Fibroblast of upper back skin (primary cell): ENCODE measurements at places on chromosomes 2 and 18.

DNA sequence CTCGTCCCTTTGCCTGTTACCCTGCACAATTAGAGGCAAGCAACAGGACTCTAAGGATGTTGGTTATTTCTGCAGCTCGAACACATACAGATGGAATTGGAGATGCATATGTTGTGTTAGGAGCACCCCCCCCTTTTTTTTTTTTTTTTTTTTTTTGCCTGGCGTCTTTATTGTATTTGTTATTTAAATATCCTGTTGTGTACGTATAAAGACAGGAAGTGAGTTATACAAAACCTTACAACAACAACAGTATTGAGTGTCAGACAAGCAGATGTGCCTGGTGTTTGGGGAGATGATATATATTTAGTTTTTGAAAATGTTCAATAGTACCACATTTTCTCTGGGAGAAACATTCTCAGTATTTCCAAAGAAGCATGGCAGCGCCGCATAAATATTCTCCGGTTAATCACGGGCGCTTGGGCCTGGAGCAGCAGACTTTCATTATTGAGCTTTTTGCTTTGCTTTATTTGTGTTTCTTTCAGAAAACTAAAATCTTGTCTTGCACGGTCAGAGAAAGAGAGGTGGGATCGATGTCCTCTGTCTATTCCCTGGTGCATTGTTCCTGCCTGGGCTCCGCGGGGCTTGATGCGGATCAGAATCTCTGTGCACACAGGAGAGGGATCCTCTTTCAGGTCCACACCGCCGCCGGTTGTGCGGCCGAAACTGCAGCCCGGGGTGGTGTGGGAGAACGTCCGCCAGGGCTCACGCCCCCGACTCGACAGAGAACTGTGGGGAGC lies 23.2 kb upstream of the ZNF516 start:
- peak; percentile 36 for DNase-seq

- DNase-seq = peak; percentile 67
Observed at GRCh38 chr2:193963472-193964119, 1693.4 kb upstream of the SLC39A10 start.

DNA sequence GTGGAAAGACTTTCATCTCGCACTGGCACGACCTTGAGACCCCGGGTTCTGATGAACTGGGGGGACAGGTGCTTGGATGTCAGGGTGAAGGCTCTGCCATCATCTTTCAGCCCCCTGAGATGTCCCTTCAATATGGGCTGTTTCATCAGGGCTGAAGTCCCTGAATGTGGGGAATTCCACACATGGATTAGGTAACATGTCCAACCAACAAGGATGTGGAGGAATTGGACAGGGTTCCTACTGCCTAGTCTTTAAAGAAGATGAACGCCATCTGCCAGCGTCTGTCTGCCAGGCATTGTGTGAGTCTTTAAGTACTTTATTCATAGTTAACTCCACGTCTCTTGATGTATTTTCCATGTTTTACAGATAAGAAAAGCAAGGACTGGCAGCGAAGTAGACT lies 5.9 kb upstream of the GRHL1 start:
- no peak for DNase-seq

- peak; percentile 61 for DNase-seq
Observed at GRCh38 chr2:170554278-170554955, 160.7 kb upstream of the SP5 start.

- peak; percentile 84 for DNase-seq
Observed at GRCh38 chr2:61763605-61764034, 90.2 kb downstream of the FAM161A start.

GRCh38 chr18:8685141-8685913 lies 20.0 kb upstream of the MTCL1 start:
- no peak for DNase-seq

GRCh38 chr2:159976527-159977160 lies 85.8 kb downstream of the PLA2R1 start:
- no peak for DNase-seq

DNA sequence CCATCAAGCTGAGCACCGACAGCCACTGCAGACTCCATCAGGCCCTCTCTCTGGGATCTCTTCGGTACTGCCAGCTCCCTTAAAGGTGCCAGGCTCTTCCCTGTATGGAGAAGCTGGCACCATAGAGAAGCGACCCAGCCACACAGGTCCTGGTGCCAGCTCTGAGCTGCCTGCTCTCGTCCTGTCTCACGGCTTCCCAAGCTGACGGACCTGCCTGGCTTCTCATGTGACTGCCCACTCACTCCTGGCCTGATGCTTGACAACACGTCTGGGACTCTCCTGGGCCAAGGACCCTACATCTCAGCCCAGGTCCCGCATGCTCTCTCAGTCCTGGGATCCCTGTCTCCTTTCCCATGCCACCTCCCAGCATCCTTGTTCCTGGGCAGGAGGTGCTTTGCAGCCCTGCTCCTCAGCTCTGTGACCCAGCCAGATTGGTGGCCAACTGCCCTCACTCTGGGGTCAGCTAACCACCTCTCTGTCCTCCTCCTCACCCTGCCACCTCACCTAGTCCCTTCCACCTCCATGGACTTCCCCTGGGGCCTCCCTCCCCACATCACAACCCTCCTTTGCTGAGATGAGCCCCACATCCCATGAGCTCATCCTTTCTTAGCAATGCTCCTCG lies 12.5 kb upstream of the ATOH8 start:
- no peak for DNase-seq

GRCh38 chr18:79874553-79875530 lies 76.6 kb downstream of the SLC66A2 start:
- DNase-seq = no peak

DNA sequence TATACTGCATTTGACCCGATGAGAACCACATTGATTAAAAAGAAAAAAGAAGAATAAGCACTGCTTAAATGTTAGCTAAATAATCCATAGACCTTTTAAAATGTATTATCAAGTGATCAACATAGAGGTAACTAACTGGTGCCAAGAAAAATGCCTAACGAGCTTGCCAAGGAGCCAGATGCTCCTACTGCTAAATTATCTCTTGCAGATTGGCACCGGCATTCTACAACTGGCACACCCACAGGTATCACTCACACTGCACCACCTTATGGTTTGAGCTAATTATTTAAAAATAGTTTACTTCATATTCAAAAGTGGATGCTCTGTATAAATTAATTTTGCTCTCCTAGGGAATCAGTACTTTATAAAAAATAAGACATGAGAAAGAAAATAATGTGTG lies 341.6 kb upstream of the CDH7 start:
- DNase-seq = no peak

DNA sequence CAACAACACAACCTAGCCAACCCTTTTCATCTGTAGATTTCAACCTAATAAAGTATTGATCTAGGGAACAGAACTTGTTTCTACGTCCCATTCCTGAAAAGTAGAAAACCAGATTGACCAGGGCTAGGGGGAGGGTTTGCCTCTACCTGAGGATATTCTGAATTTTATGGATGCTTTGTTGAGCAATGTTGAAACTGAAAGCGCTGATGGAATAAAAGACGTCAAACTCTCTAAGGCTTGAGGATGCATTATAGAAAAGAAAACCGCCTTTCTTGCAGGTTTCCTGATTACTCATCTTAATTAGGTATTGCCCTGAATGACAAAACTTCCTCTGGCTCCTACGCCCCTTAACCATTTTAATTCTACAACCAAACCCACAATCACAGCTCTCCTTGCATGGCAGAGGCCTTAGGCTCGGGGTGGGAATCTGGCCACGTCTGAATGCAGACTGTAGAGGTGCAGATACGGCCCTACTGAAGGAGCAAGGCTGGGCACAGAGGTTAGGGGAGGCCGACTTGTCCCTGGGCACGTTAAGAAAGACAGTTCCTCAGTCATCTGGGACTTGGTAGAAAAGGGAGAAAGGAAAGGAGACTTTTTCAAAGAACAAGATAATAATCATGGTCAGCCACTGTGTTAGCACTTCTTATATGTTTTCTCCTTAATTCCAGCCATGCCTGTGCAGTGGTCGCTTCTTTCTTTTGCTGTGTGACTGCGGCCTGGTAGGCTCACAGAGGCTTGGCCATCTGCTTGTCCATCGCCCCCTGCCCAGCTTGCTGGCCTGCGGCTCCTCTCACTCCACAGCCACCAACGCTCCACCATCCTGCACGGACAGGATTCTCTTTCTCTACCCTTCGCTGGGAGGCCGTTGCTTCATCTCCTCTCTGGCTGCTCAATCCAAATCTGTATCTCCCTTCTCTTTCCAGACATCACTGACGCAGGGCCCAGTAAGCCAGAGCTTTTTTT lies 209.5 kb downstream of the VAPA start:
- no peak for DNase-seq

- DNase-seq = no peak
Observed at GRCh38 chr2:150484461-150485021, 2.9 kb downstream of the RND3 start.

DNA sequence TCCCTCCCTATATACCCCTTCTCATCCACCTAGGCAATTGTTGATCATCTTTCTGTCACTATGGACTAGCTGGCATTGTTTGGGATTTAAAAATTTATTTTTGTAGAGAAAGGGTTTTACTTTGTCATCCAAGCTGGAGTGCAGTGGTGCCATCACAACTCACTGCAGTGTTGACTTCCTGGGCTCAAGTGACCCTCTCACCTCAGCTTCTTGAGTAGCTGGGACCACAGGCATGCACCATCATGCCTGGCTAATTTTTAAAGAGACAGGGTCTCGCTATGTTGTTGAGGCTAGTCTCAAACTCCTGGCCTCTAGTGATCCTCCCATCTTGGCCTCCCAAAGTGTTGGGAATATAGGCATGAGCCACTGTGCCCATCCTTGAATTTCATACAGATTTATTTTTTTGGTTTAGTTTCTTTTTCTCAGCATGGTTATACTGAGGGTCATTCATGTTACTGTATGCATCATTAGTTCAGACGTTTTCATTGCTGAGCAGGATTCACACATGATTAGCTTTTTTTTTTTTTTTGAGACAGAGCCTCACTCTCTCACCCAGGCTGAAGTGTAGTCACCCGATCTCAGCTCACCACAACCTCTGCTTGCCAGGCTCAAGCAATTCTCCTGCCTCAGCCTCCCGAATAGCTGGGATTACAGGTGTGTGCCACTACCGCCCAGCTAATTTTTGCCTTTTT lies 8.6 kb upstream of the PCARE start:
- DNase-seq = no peak

- peak; percentile 98 for DNase-seq
Observed at GRCh38 chr2:73896362-73897239, 3.8 kb downstream of the ACTG2 start.

- no peak for DNase-seq
Observed at GRCh38 chr2:239034561-239035341, 186.9 kb downstream of the TWIST2 start.

GRCh38 chr2:72238311-72238710 lies 90.6 kb upstream of the CYP26B1 start:
- DNase-seq = no peak

- no peak for DNase-seq
Observed at GRCh38 chr2:214035921-214036320, 374.9 kb upstream of the VWC2L start.

GRCh38 chr2:212547716-212548454 lies 9.3 kb upstream of the ERBB4 start:
- no peak for DNase-seq

- peak; percentile 47 for DNase-seq
Observed at GRCh38 chr18:74604774-74605173, 7.1 kb downstream of the ZNF407 start.

GRCh38 chr2:207137596-207138337 lies 28.0 kb downstream of the KLF7 start:
- no peak for DNase-seq
